Right ventricle myocardium superior (tissue), 1 donor: ENCODE measurements at places on chromosomes 3 and 15. TPM values are rescaled to one million over a fixed set of nuclear protein-coding genes. Genes with fewer than 3 reads are reported as not detected.

DNA sequence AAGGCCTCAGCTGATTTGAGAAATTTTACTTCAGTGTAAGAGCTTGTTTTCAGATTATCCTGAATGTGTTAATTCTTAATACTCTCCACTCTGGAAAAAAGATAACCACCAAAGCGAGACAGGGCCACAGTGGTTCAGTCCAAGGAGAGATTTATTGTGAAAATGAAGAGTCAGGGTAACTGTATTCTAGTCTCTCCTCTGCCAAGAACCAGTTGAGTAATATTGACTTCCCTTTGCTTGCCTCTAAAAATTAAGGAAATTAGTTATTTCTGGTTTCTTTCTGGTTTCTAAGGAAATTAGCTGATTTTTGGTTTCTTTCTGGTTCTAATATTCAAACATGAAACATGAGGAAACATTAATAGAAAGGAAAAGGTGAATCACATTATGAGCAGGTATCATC lies 34.9 kb downstream of the PPP1R2 start:
- DNase-seq, result no peak

The C15orf62 gene
- 0.16 TPM for total RNA-seq

GRCh38 chr3:108489776-108490175 lies 20.6 kb downstream of the MYH15 start:
- DNase-seq, result no peak

The DUOX1 gene
- total RNA-seq, result 1.2 TPM

DNA sequence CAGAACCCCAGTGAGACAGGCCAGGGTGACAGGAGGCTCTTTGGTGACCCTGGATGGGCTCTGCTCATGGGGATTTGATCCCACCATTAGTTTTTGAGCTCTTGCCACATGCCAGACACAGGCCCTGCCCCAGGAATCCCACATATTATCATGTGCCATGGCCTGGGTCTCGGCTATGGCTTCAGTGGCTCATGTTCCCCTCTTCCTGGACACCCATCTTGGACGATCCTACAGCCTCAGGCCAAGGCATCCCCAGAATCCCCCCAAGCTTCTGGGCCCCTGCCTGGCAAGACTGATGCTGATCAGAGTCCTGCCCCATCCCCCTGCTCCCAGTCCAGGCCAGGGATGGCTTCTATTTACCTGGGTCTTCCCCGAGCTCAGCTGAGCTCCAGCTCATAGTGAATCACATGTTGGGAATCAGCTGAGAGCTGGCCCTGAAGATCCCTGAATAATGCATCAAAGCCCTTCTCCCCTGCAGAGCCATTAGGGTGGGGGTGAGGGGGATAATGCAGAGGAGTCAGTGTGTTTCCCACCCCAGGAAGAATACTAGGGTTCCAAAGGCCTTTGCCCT lies 50.9 kb upstream of the CHRNB4 start:
- no peak for DNase-seq

The SOX2 gene
- total RNA-seq, result 0.32 TPM

The FBXO40 gene
- total RNA-seq, result 207 TPM
